Epithelial cell of umbilical artery (primary cell): ENCODE measurements at places on chromosomes 3 and 15. TPM values are rescaled to one million over a fixed set of nuclear protein-coding genes. Genes with fewer than 3 reads are reported as not detected.

Gene SOX14
- total RNA-seq: not detected in 2 replicates

Gene CCR9
- not detected in 2 replicates for total RNA-seq

Gene ZNF774
- 0.97 and 3.8 TPM in 2 replicates for total RNA-seq

Gene ZNF620
- total RNA-seq: 8.4 and 10.2 TPM in 2 replicates

Gene LOXL1
- 9.1 and 9.7 TPM in 2 replicates for total RNA-seq
